ENCODE measurements at places on chromosomes 7 and 10.

DNA sequence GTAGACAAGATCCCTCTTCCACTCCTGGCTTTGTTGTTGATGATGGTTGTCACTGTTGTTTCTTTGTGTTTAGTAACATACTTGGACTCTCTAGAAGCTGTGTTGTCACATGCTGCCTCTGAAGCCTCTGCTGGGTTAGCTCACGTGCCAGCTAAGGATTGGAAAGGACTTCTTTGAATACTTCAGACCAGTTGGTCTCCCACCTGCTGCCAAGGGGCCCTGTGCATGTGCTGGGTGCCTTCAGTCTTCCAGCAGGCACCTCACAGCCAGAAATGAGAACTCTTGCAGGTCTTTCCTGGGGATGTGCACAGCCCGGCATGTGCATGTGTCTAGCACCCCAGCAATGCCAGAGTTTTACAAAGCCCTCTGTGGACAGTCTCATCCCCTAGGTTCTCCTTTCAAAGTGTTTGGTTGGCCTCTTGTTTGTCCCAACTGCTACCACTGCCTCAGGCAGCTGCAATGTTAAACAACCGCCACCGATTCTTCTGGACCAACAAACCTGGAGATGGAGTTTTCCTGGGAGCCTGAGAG lies 21.7 kb upstream of the NCAPG2 start:
- no peaks in the 10 kb centered on the region for H3K36me3 ChIP-seq
- no peaks in the 10 kb centered on the region for H3K4me1 ChIP-seq

DNA sequence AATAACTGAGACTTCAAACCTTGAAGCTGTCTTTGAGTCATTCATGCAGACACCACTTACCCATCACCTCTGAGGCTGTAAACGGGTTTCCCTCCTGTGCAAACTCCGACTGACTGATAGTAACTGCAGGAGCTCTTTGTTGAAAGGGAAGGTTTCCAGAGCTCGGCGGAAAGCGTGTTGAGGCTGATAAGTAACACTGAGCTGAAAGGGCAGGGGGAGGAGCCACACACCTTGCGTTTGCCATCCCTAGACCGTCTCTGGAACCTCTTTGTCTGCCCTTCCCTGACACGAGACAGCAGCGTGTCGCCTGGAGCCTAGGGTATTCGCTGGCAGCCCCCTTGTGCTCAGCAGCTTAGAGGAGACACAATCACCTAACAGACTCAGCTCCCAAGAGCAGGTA lies 134.0 kb downstream of the PAXIP1 start:
- H3K36me3 ChIP-seq = no peaks in the 10 kb centered on the region
- H3K4me1 ChIP-seq = no peaks in the 10 kb centered on the region
- no peak for DNase-seq

- H3K27me3 ChIP-seq = no peaks in the 10 kb centered on the region
- no peak overlapping the region for H3K27ac ChIP-seq
- no peak for DNase-seq
- H3K36me3 ChIP-seq = no peaks in the 10 kb centered on the region
- no peaks in the 10 kb centered on the region for H3K4me1 ChIP-seq
Measured at GRCh38 chr7:27548304-27548703, 114.4 kb downstream of the HIBADH start.

DNA sequence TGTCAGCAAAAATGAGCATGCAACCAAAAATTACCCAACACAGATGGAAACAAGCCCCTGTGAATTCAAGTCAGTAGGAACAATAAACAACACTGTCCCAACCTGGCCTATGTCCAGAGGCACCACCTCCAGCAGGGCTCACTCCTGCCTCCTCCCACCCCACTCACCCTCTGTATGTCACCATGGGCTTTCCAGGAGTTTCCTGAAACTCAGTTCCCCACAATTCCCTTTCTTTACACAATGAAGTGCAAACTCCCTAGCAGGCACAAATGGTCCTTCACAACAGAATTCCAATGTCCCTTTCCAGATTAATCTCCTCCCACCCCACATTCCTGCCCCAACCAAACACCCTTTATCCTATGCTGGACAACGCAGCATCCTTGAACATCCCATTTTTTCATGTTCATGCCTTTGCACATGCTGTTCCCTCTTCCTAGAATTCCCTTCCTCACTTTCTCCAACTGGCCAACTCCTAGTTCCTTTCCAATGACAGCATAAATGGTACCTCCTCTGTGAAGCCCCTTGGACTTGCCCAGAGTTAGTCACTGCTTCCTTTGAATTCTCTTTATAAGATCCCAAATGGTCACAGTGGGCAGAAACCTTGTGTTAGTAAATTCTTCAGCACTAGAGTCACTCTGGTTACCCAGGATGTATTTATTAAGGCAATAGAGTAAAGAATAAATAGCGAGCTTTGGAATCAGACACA lies 157.5 kb downstream of the SLIT1 start:
- no peaks in the 10 kb centered on the region for H3K27me3 ChIP-seq
- no peak overlapping the region for H3K27ac ChIP-seq
- H3K4me1 ChIP-seq = no peaks in the 10 kb centered on the region
- H3K4me3 ChIP-seq = no peak overlapping the region
- no peak for DNase-seq

GRCh38 chr10:58237014-58237834 lies 30.5 kb downstream of the IPMK start:
- H3K4me3 ChIP-seq = no peak overlapping the region
- H3K4me1 ChIP-seq = no peaks in the 10 kb centered on the region
- no peak overlapping the region for H3K27ac ChIP-seq
- DNase-seq = no peak

DNA sequence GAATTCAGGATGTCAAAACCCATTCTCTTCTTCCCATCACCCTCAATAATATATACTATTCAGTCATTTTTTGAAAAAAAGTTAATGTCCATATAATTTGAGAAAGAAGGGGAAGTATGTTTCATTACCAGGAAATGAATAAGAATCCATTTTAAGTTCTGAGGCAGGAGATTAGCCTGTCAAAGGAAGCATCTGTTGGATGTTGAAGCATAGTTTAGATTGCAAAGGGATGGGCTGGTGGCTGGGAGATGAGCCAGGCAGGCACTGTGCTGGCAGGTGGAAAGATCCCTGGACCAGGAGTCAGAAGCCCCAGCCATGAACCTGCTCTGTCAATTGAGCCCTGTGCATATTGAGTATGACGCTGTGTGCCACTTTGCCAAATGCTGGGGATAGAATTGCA lies 48.4 kb upstream of the CRTAC1 start:
- H3K27me3 ChIP-seq = no peaks in the 10 kb centered on the region
- H3K36me3 ChIP-seq = no peaks in the 10 kb centered on the region
- no peak for DNase-seq
- H3K4me3 ChIP-seq = no peak overlapping the region

- H3K4me3 ChIP-seq = no peak overlapping the region
- H3K36me3 ChIP-seq = no peaks in the 10 kb centered on the region
- peaks cover 30% of the 10 kb centered on the region for H3K27me3 ChIP-seq
- no peak for DNase-seq
- no peaks in the 10 kb centered on the region for H3K4me1 ChIP-seq
Measured at GRCh38 chr7:97733276-97734161, 1.6 kb downstream of the TAC1 start.

DNA sequence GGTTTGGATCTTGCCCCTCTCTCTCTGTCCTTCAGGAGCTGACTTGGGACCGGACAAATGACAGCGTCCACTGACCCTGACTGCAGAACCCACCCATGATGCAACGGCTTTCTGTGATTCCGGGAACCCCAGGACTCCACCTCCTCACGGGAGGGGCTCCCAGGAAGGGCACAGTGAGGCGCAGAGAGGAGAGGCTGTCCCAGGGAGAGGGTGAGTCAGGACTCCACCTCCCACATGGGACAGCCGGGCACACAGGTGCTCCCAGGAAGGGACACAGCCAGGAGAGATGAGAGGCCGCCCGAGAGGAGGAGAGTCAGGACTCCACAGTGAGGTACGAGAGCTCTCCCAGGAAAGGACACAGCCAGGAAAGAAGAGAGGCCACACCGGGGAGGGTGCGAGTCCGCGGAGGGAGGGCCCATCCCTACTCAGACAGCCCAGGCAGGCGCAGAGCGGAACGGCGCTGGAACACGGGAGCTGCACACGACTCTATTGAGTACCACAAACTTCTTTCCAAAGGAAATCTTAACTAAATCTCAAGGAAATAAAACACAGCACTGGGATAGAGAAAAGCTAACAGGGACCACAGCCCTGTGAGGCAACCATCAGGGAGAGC lies 162.5 kb downstream of the MAD1L1 start:
- no peaks in the 10 kb centered on the region for H3K27me3 ChIP-seq
- H3K27ac ChIP-seq = no peak overlapping the region
- no peaks in the 10 kb centered on the region for H3K36me3 ChIP-seq

- H3K36me3 ChIP-seq = no peaks in the 10 kb centered on the region
- DNase-seq = no peak
- no peak overlapping the region for H3K4me3 ChIP-seq
- H3K4me1 ChIP-seq = no peaks in the 10 kb centered on the region
- H3K27ac ChIP-seq = no peak overlapping the region
Measured at GRCh38 chr7:1898628-1899185, 228.6 kb downstream of the ELFN1 start.

- peak; percentile 10 for DNase-seq
- H3K4me3 ChIP-seq = no peak overlapping the region
- H3K27me3 ChIP-seq = peaks cover 15% of the 10 kb centered on the region
- no peak overlapping the region for H3K27ac ChIP-seq
Measured at GRCh38 chr10:43231523-43232078, 35.3 kb downstream of the RASGEF1A start.

DNA sequence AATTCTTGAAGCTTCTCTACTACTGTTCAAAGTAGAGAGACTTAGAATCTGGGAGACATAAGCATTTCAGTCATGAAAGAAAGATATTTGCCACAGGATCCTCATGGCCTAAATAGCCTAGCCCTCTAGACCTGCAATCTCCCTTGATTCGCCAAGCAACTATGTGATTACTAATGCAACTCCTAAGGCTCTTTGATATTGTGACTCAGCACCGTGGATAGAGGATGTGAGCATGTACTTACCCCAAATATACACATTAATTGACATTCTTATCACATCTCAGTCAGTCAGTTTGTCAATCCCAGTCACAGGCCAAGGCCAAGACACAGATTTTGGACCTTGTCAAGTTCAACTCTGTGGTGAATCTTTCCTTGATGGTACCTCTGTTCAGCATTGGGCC lies 42.6 kb downstream of the GPR37 start:
- H3K27ac ChIP-seq = no peak overlapping the region
- H3K36me3 ChIP-seq = no peaks in the 10 kb centered on the region
- H3K27me3 ChIP-seq = no peaks in the 10 kb centered on the region
- no peak for DNase-seq
- H3K4me1 ChIP-seq = peaks cover 18% of the 10 kb centered on the region

- H3K36me3 ChIP-seq = no peaks in the 10 kb centered on the region
- H3K4me3 ChIP-seq = no peak overlapping the region
- no peak for DNase-seq
- H3K27me3 ChIP-seq = peaks cover 17% of the 10 kb centered on the region
- H3K4me1 ChIP-seq = no peaks in the 10 kb centered on the region
Measured at GRCh38 chr7:54546081-54546985, 4.2 kb downstream of the VSTM2A start.

DNA sequence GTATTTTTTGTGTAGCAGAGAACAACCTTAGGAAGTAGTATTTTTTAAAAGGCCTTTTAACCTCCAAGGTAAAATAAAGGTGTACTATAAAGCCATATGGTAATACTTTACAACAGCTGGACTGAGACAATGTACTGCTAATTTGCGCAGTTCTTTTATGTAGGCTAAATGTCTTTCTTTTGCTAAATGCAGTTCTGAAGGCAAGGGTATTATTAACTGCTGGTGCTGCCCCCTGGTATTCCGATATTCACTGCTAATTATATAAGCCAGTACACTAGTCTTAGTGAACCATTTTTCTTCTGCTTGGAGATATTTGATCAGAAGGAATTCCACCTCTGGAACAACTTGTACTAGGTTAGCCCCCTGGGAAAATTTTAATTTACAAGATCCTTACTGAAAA lies 272.0 kb upstream of the FERD3L start:
- H3K4me1 ChIP-seq = no peaks in the 10 kb centered on the region
- DNase-seq = no peak
- H3K27me3 ChIP-seq = no peaks in the 10 kb centered on the region
- no peak overlapping the region for H3K4me3 ChIP-seq
- H3K36me3 ChIP-seq = no peaks in the 10 kb centered on the region
- H3K27ac ChIP-seq = no peak overlapping the region

DNA sequence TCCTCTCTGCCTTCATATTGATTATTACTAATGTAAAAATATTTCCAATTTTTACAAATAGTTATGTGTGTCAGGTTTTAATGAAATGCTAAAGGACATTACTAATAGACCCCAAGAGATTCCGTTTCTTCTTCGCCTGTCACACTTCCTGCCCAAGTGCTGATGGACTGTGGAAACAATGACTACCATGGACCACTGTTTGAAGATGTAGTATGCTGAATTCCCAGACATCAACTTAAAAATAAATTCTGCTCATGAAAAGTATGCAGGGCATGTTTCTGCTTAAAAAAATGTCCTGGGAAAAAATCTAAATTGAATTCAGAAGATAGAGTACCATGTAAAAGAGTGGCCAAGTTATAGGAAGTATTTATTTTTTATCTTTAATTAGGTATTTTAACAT lies 52.1 kb downstream of the ST7 start:
- no peak overlapping the region for H3K4me3 ChIP-seq
- no peak for DNase-seq
- no peaks in the 10 kb centered on the region for H3K27me3 ChIP-seq
- H3K27ac ChIP-seq = no peak overlapping the region
- no peaks in the 10 kb centered on the region for H3K4me1 ChIP-seq
- H3K36me3 ChIP-seq = no peaks in the 10 kb centered on the region

GRCh38 chr7:42494736-42495135 lies 257.7 kb upstream of the GLI3 start:
- H3K27ac ChIP-seq = no peak overlapping the region
- no peak for DNase-seq
- no peaks in the 10 kb centered on the region for H3K4me1 ChIP-seq
- H3K36me3 ChIP-seq = no peaks in the 10 kb centered on the region

DNA sequence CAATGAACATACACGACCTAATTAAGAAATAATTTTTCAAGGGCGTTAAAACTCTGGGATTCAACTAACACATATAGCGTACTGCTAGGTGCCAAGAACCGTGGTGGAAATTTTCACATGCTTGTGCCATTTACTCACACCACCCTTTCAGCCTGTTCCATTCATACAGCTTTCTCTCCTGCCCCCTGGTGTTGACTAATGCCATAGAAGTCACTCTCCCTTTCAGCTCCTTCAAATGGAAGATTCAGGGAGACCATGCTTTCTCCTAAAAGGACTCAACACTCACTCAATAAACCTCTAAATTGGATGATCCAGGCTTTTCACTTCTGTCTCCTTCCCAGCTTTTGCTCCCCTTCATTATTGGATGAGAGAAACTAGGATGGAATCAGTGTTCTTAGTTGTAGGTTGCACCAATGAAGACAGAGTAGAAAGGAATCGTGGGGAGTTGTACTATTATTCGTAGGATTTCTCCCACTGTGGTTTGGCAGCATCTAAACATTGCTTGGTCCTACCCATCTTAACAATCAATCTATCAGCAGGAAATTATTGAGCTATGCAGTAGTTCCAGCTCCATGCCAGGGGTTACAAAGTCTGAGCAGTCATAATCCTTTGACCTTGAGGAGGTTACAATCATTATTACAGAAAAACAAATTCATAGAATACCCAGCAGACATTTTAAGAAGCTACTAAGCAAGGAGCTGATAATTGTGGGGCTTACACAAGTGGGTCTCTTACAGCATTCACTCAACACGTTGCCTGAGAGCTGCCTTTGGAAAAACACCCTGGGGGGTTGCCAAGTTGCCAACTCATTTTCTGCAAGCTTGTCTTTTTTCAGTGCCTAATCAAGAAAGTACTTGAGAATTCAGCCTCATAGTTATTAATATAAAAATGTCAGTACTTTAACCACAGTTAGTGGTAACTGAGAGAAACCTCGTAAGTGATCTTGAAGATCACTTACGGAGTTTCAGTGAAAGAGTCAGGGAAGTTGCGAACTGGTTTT lies 2.8 kb upstream of the PPP1R3C start:
- H3K27ac ChIP-seq = peak overlapping the region; percentile 38
- H3K4me1 ChIP-seq = no peaks in the 10 kb centered on the region
- H3K4me3 ChIP-seq = no peak overlapping the region
- H3K27me3 ChIP-seq = no peaks in the 10 kb centered on the region

All from right lobe of liver (tissue), 6 donors.